Stimulated activated CD8-positive, alpha-beta memory T cell treated with anti-CD3 and anti-CD28 coated beads, Interleukin-7, amount 100 ng/mL, for 4 hours (primary cell): ENCODE measurements at places on chromosomes 5 and 9.

DNA sequence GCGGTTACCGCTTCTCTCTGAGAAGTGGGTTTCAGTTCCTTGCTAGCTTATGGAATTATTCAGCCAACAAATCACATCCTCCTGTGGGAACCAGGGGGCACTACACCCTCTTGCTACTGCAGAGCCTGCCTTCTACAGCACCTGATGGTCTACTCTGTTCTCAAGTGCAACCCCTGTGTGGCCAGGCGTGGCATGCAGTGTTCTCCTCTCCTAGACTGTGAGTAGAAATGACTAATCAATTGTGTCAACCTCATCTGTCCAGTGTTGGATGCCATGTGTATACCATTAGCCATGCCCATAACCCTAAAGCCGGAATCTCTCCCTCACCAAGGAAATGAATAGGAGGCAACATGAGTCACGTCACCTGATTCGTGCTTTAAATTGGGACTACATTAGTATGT lies 117.2 kb upstream of the LIFR start:
- DNase-seq = no peak

DNA sequence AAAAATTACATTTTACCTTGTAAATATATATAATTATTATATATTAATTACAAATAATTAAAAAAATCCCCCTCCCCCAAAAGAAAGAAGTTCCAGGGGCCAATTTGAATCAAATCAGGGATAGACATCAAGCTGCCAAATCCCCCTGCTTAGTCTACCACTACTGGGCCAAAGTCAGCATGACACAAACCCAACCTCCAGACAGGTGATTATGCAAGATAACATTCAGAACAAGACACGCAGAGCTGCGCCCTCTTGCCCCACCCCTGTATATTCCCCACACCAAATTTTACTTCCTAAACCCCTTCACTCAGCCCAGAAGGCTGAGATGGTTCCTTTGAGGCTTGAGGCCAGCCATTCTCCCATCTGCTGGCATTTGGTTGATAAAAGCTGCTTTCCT lies 2059.1 kb upstream of the CDH6 start:
- DNase-seq = no peak

DNA sequence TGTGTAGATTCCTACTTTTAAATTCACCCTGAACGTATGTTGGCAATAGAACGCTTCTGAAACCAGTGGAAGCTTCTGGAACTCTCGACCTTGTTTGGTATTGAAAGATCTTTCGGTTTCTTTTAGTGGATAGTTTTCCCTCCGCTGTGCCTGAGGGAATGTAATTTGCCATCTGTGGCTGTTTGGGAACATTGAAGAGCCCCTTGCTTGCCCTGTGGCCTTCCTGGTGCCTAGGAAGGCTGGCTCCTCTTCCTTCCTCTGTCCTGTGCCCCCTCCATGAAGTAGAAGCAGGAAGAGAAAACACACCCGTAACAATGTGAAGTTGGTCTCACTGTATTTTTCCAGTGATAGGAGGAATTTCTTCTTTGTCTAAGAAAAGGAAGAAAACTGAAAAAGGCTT lies 274.3 kb downstream of the AOPEP start:
- no peak for DNase-seq

- DNase-seq = no peak
Measured at GRCh38 chr5:33788922-33789566, 102.7 kb downstream of the ADAMTS12 start.

- no peak for DNase-seq
Measured at GRCh38 chr5:140035881-140036280, 7.2 kb downstream of the NRG2 start.

DNA sequence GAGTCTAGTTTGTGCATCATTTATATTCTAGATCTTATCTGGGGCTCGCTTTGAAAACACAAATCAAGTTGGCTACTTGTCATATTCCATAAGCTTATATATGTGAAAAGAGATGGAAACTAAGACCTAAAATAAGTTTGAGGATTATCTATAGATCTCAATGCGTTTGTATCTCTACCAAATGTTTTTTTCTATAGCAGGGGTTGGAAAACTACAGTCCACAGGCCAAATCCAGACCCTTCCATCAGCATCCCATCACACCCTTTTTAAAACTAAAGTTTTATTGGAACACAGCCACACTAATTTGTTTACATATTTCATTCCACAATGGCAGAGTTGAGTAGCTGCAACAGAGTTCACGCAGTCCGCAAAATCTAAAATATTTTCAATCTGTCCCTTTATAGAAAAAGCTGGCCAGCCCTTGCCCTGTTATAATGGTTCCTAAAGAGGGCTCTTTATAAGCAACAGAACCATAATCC lies 230.0 kb downstream of the ADAMTSL1 start:
- DNase-seq = no peak

GRCh38 chr5:136190904-136191303 lies 2.1 kb downstream of the SMIM32 start:
- DNase-seq = no peak

DNA sequence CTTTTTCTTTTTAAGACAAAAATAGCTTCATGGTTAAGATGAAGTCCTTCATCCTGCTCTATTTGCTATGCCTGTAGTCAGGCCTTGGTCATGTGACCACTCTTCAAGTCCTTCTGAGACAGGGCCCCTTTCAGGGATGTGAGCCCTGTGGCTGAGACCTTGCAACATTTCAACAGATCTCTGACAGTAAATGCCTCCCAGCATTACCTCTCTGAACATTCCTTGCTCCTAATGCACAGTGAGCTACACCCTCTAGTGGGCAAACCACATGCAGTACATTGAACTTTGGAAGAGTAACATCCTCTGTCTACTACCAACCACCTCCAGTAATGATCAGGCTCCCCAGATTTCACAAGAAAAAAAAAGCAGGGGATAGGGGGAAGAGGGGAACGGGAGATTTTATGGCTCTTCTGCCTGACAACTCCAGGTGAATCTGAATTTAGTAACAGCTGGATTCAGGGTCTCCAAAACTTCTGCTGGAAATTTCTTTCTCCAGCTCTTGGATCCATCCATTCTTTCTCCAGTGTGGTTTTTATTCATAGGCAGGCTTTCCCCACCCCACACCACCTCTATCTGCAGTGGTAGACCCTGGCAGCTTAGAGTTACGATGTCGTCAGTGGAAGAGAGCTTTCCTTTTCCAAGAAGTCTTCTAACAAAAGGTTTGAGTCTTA lies 8.9 kb upstream of the FBXO38 start:
- no peak for DNase-seq

GRCh38 chr5:132056610-132057497 lies 3.6 kb upstream of the IL3 start:
- no peak for DNase-seq

GRCh38 chr9:33817327-33818166 lies 587 bp downstream of the UBE2R2 start:
- DNase-seq = peak; percentile 23

DNA sequence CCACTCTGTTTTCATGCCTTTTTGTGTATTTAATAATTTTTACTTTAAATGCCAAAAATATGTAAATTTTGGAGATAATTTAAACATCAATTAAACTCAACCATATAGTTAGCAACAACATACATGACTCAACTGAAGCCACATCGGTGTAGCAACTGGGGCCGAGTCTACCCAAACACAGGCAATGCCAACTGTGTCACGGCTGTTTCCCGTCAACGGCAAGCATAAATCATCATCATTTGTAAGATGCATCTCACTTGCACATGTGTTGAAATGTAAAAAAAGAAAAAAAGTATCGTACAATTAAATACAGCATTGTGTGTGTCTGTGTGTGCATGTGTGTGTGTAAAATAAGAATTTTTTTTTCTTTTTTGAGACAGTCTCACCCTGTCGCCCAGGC lies 160.1 kb upstream of the TAS2R1 start:
- no peak for DNase-seq

DNA sequence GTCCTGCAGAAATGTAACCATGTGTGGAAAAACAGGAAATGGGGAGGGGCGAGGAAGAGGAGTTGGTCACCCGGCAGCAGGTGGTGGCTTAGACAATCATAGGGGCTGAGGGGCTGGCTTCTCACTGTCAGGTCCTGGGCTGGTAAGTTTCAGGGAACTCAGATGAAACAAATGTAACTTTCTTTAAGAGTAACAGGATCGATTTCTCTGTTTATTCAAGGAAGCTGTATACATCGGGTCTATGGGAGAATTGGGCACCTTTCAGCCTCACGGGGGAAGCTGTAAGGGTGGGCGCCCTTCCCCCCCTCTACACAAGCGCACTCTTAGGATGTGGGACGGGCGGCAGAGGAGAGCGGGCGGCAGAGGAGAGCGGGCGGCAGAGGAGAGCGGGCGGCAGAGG lies 104.3 kb upstream of the SIMC1 start:
- no peak for DNase-seq

DNA sequence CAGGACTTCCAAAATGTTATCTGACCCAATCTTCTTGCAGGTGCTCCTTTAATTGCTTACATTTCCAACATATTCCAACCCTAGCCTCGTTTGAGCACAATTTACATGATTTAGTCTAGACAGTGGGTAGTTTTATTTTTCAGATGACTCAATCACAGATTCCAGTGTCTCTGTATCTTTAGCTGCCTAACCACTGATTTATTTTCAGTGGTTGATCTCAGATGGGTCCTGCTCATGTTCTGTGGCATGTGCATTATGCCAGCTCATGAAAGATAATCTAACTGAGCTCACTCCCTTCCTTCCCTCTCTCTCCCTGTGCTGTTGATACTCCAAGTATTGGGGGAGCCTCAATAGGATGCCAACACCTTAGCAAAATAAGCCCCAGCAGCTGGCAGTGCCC lies 106.1 kb upstream of the ICE1 start:
- no peak for DNase-seq

DNA sequence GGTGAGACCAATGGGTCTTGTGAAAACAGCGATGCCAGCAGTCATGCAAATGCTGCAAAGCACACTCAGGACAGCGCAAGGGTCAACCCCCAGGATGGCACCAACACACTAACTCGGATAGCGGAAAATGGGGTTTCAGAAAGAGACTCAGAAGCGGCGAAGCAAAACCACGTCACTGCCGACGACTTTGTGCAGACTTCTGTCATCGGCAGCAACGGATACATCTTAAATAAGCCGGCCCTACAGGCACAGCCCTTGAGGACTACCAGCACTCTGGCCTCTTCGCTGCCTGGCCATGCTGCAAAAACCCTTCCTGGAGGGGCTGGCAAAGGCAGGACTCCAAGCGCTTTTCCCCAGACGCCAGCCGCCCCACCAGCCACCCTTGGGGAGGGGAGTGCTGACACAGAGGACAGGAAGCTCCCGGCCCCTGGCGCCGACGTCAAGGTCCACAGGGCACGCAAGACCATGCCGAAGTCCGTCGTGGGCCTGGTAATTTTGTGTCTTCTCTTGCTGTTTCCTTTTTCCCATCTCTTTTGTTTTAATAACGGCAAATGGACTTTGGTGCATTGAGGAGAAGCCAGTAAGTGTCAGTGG lies 98.0 kb downstream of the EHMT1 start:
- DNase-seq = no peak

DNA sequence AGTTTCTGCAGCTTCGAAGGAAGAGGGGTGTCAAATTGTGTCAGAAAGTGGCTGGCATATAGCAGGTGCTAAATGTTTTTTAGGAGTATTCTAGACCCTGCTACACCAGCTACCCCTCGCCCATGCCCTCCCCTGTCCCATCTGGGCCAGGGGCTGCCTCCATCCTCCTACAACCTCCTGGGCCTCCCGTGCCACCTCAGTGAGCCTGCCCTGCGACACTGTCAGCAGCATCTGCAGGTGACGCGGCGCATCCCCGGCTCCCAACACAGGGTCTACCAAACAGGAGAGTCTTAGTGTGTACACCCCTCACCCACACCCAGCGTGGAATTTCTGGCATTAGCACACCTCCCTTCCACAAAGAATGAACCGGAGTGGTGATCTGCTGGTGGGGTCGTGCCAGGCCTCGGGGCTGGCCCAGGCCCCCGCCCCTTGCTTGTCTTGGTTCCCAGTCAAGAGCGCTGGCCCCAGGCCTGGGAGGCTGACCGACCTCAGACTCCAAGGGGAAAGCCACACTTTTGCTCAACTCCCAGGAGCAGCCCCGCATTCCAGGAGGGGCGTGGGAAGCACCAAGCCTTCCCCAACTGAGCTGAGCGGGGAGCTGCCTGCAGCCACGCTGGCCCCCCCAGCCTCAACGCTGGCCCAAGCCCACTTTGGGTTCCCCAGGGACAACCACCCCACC lies 55.2 kb downstream of the NEURL1B start:
- DNase-seq = no peak

GRCh38 chr5:50655810-50656205 lies 10.6 kb upstream of the PARP8 start:
- DNase-seq = no peak

GRCh38 chr5:91296674-91297143 lies 86.4 kb downstream of the ARRDC3 start:
- DNase-seq = no peak

GRCh38 chr5:62059960-62060359 lies 246.0 kb upstream of the KIF2A start:
- DNase-seq = no peak
